ENCODE measurements at places on chromosomes 4 and X.

- no peaks in the 10 kb centered on the region for H3K27me3 ChIP-seq
- no peaks in the 10 kb centered on the region for H3K36me3 ChIP-seq
- H3K27ac ChIP-seq, result no peak overlapping the region
- H3K4me3 ChIP-seq, result no peak overlapping the region
Observed at GRCh38 chrX:130830599-130831346, 72.2 kb downstream of the ENOX2 start.

GRCh38 chr4:83757121-83757621, 221.3 kb downstream of the GPAT3 start:
- H3K27me3 ChIP-seq, result no peaks in the 10 kb centered on the region
- H3K4me3 ChIP-seq, result no peak overlapping the region
- H3K27ac ChIP-seq, result no peak overlapping the region
- H3K36me3 ChIP-seq, result no peaks in the 10 kb centered on the region
- H3K4me1 ChIP-seq, result no peaks in the 10 kb centered on the region

GRCh38 chr4:126986828-126987227, 645.9 kb upstream of the INTU start:
- no peak overlapping the region for H3K27ac ChIP-seq
- H3K36me3 ChIP-seq, result no peaks in the 10 kb centered on the region
- no peaks in the 10 kb centered on the region for H3K27me3 ChIP-seq
- H3K4me3 ChIP-seq, result no peak overlapping the region
- no peaks in the 10 kb centered on the region for H3K4me1 ChIP-seq
- no peak for DNase-seq

- no peak for DNase-seq
- no peak overlapping the region for H3K4me3 ChIP-seq
- H3K27me3 ChIP-seq, result peaks cover 46% of the 10 kb centered on the region
- peaks cover 6% of the 10 kb centered on the region for H3K4me1 ChIP-seq
- H3K36me3 ChIP-seq, result no peaks in the 10 kb centered on the region
- peak overlapping the region; percentile 11 for H3K27ac ChIP-seq
Observed at GRCh38 chr4:87974856-87975462, 555 bp upstream of the SPP1 start.

DNA sequence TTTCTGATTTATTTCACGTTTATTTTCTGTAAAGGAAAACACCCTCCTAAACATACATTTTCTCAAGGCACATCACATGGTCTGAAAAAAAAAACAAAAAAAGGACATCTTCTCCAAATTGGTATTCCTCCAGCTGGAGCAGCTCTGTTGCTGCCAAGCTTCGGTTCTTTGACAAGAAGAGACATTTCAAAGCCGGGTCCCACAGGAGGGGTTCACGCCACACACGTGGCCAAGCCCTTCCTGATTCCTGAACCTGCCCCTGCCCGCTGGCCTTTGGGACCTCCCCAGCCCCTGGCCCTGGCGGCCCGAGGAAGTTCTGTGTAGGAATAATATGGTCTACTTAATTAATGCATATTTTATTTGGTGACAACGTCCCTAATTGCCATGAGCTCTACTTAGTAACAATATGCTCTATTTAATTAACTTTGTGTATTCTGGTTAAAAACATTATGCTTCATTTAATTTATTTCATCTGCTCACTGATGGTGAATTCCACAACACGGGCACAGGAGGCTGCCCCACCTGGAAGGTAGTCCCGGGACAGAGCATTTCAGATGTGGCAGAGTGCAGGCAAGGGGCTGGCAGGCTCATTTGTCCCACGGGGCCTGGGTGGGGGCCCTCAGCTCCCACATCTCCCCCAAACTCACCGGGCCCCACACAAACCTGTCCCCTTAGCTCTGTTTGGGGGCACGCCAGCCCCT, 5.4 kb upstream of the RGS12 start:
- H3K36me3 ChIP-seq, result no peaks in the 10 kb centered on the region
- no peak overlapping the region for H3K27ac ChIP-seq
- peaks cover 5% of the 10 kb centered on the region for H3K4me1 ChIP-seq

DNA sequence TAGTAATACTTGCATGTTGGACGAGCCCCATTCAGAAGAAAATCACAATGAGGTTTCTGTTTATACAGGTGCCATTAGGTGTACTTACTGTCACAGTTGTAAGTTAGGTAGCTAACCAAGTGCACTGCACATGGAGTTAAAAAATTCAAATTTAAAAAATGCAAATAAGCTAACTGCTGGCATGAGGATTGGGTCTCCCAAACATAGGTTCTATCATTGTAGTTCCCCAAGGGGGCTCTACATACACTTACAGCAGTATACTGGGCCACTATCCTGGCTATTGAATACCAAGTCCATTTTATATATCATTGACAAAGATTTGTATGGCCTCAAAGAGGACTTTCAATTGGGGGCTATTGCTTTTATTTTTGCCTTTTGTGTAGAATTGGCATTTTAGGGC, 153.4 kb downstream of the FMR1NB start:
- no peaks in the 10 kb centered on the region for H3K27me3 ChIP-seq
- H3K4me1 ChIP-seq, result no peaks in the 10 kb centered on the region
- DNase-seq, result no peak
- no peak overlapping the region for H3K4me3 ChIP-seq

DNA sequence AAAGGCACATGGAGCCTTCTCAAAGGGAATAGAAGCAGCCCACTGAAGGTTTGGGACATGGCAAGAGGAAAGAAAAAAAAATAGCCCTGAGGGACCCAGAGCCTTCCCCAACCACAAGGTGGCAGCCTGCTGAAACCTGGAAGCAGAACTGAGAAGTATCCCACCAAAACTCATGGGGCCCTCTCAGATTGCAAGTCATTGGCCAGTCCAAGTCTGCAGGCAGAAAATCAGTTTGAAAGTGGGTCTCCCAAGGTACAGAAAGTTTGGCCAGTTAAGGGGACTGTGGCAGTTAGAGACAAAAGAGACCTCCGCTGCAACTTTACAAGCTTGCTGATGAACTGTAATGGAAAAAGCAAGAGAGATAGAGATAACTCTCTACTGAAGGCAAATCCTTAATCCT, 155.8 kb downstream of the ANTXR2 start:
- no peak overlapping the region for H3K4me3 ChIP-seq
- H3K4me1 ChIP-seq, result peaks cover 15% of the 10 kb centered on the region
- no peaks in the 10 kb centered on the region for H3K36me3 ChIP-seq
- H3K27ac ChIP-seq, result no peak overlapping the region

GRCh38 chr4:173272996-173273395, 61.2 kb downstream of the HMGB2 start:
- no peaks in the 10 kb centered on the region for H3K27me3 ChIP-seq
- H3K27ac ChIP-seq, result no peak overlapping the region
- H3K4me3 ChIP-seq, result no peak overlapping the region
- no peak for DNase-seq
- H3K4me1 ChIP-seq, result no peaks in the 10 kb centered on the region
- no peaks in the 10 kb centered on the region for H3K36me3 ChIP-seq

GRCh38 chr4:142354041-142354440, 492.1 kb downstream of the INPP4B start:
- no peak for DNase-seq
- peaks cover 88% of the 10 kb centered on the region for H3K4me1 ChIP-seq
- peak overlapping the region; percentile 10 for H3K4me3 ChIP-seq
- peaks cover 18% of the 10 kb centered on the region for H3K36me3 ChIP-seq

DNA sequence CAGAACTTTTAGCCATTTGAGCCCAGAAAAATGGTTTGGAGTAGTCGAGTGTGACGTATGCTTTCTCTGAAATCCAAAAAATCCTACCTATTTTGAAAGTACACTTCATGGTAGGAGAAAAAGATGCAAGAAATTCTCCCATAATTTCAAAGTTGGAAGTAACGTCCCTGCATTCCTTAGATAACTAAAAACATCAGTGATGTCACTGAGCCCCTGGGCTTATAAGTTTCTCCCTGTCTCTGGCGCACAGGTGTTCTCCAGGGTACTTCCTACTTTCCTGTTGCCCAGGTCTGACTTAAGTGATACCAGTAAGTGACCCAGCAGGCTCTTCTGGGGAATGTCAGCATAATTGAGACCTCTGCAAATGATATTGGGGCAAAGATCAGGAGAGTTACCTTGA, 90.5 kb upstream of the WDR1 start:
- no peaks in the 10 kb centered on the region for H3K36me3 ChIP-seq
- H3K4me3 ChIP-seq, result no peak overlapping the region
- H3K27ac ChIP-seq, result no peak overlapping the region
- peaks cover 6% of the 10 kb centered on the region for H3K27me3 ChIP-seq

DNA sequence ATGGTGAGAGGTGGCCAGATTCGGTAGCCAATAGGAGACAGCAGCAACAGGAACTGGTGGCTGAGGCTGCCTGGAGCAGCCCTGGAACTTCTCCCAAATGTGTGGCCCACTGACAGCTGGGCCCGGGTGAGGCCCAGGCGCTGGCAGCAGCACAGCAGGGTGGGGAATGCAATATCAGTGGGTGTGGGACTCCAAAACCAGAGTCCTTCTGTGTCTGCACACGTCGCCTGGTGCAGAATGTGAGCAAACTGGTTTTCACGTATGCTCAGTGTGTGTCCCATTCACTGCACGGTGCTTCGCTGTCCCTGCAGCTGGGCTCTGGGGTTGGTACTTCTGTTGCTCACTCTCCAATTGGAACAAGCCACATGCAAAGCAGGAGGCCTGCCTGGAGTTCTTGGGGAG, 14.4 kb upstream of the CENPU start:
- H3K4me3 ChIP-seq, result no peak overlapping the region
- no peaks in the 10 kb centered on the region for H3K27me3 ChIP-seq
- peaks cover 11% of the 10 kb centered on the region for H3K4me1 ChIP-seq
- no peaks in the 10 kb centered on the region for H3K36me3 ChIP-seq

DNA sequence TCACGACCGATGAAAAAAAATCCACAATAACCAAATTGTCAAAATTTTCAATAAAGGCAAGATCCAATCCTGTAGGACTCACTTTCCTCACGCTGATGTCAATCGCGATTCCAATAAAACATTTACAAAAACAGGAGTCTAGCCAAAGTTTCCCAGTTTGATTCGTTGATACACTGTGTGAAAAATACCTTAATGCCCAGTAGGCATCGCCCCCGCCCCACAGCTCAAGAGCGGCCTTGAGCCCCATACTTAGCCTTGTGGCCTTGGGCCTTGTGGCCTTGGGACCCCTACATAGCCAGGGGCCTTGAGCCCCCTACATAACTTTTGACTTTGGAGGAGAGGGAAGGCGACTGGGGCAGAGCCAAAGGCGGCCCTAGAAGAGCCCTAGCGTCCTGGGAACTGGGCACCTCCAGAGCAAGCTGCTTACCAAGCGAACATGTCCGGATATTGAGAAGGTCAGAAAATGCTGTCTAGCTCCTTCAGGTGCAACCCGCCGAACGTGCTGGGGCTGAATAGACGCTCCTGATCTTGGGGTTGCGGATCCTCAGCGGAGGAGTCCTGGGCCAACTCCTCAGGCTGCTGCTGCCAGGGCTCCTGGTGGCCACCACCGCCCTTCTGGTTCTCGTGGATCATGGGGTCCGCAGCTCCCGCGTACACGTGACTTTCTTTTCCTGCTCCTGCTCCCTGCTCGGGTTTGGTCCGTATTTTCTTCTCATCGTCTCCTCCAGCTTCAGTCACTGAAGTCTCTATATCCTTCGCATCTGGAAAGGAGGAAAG, 62.9 kb downstream of the RHOXF2B start:
- peaks cover 6% of the 10 kb centered on the region for H3K4me1 ChIP-seq
- H3K27ac ChIP-seq, result no peak overlapping the region
- peaks cover 47% of the 10 kb centered on the region for H3K27me3 ChIP-seq
- no peak for DNase-seq
- no peaks in the 10 kb centered on the region for H3K36me3 ChIP-seq
- peak overlapping the region; percentile 54 for H3K4me3 ChIP-seq

DNA sequence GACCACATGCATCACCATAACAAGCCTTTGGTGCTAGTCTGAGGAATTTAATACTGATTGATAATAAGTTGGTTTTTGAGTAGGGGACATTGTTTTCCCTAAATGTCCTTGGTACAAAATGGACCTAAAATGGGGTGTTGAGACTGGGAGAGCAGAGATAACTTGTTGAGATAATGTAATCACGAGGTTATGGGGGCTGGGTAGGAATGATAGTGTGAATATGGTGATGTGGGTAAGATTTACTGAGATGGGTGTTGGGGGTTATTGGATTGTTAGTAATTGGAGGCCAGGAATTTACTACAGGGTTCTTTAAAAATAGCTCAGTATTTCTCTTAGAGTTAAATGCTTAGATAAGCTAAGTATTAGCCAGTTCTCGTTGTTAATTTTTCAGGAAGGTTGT, 3.9 kb downstream of the BMP2K start:
- no peaks in the 10 kb centered on the region for H3K27me3 ChIP-seq
- peaks cover 3% of the 10 kb centered on the region for H3K36me3 ChIP-seq
- H3K27ac ChIP-seq, result no peak overlapping the region

DNA sequence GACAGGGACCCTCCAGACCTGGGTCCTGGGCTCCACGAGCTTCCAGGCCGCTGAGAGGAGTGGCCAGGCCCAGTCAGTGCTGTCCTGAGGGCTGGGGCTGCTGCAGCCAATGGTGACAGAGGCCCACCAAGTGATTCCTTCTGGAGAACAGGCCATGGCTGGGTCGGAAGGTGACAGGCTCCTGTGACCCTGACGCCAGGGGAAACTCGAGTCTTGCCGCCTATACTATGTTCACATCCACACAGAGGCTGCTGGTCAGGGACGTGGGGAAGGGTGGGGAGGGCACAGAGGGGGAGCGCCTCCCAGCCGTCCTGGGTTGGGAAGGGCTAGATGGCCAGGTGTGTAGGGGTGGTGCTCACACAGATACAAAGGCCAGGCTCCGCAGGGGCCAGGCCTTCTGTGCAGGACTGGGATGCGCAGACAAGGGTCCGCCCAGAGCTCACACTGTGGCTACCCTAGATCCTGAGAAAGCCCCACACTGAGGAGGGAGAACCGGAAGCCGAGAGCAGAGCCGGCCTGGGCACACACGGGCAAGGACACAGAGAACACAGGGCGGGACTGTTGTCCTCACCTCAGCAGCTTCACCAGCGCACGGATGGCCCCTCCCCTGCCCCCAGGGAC, 81.4 kb downstream of the HTRA3 start:
- H3K4me1 ChIP-seq, result no peaks in the 10 kb centered on the region
- H3K27me3 ChIP-seq, result peaks cover 2% of the 10 kb centered on the region
- no peaks in the 10 kb centered on the region for H3K36me3 ChIP-seq
- H3K4me3 ChIP-seq, result no peak overlapping the region
- no peak overlapping the region for H3K27ac ChIP-seq

DNA sequence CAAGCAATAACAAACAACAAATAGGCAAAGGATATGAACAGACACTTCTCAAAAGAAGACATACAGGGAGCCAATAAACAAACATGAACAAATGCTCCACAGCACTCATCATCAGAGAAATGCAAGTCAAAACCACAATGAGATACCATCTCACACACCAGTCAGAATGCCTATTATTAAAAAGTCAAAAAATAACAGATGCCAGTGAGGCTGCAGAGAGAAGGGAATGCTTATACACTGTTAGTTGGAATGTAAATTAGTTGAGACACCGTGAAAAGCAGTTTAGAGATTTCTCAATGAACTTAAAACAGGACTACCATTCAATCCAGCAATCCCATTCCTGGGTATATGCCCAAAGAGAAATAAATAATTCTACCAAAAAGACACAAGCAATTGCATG, 129.8 kb upstream of the MAGEB2 start:
- no peak overlapping the region for H3K27ac ChIP-seq
- H3K4me1 ChIP-seq, result no peaks in the 10 kb centered on the region
- H3K4me3 ChIP-seq, result no peak overlapping the region
- H3K36me3 ChIP-seq, result no peaks in the 10 kb centered on the region
- H3K27me3 ChIP-seq, result no peaks in the 10 kb centered on the region

All from activated T-helper 2 cell treated with anti-CD3 and anti-CD28 coated beads, Interferon-gamma antibody, Interleukin-2, Interleukin-4, amounts not matched to agents 10 μg/mL and 5 μg/mL and 100 μg/mL, durations not matched to agents 14 hours and 24 hours and 36 hours (primary cell).